ENCODE measurements at places on chromosomes 1 and 21.

- DNase-seq: no peak
Observed at GRCh38 chr1:184524248-184524647, 137.4 kb downstream of the C1orf21 start.

DNA sequence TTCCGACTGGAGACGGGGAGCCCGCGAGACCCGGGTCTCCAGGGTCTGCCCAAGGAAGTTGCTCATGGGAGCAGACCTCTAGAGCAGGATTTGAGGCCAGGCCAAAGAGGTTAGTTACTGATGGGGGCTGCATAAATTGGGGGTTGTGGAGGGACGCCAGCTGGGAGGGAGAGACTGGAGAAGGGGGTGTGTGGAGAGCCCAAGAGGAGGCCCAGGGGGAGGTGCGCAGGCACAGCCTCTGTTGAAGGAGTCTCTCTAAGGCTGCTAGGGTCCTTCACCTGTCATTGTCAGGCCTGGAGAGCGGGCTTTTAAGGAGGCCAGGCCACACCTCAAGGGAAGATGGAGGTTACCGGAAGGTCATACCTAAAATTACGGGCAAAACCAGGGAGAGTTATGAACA, 363 bp downstream of the PLA2G5 start:
- no peak for DNase-seq

DNA sequence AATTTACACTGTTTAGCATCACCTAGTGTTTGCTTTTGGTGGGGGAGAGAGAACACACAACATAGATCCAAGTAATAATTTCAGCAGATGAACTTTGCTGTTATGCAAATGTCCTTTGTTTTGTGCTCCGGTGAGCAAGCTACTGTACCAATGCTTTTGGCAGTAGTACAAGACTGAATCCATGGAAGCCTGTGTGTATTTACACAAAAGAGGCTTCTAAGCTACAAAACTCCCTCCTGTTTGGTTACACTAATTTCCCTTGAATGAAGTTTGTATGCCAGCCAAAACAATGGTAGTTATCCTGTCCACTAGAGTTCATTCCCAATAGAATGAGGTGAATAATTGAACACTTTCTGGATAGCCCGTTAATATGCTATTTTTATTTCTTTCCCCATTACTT, 320.5 kb downstream of the KCTD3 start:
- no peak for DNase-seq

DNA sequence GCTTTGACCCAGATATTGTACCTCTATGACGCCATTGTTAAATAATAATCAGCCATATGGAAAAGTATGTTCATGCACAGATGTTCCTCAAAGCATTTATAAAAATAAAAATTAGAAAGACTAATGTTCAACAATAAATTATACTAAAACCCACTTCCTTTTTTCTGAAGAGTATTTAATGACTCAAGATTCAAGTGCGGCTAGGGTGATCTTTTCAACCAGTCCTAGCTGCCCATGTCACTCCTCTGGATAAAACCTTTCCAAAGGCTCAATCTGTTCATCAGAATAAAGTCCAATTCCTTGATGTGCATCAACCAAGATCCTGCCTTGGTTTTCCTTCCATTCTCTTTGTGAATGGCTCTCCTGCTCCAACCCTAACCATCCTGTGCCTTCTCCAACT, 292.0 kb downstream of the VAV3 start:
- no peak for DNase-seq

- no peak for DNase-seq
Observed at GRCh38 chr21:34926803-34927467, 122.2 kb downstream of the RUNX1 start.

GRCh38 chr1:226223157-226223785, at the start of gene MIXL1:
MIXL1 (plus strand) TSS chr1:226223664; CDS start chr1:226223682, 18 bp downstream.
- no peak for DNase-seq

DNA sequence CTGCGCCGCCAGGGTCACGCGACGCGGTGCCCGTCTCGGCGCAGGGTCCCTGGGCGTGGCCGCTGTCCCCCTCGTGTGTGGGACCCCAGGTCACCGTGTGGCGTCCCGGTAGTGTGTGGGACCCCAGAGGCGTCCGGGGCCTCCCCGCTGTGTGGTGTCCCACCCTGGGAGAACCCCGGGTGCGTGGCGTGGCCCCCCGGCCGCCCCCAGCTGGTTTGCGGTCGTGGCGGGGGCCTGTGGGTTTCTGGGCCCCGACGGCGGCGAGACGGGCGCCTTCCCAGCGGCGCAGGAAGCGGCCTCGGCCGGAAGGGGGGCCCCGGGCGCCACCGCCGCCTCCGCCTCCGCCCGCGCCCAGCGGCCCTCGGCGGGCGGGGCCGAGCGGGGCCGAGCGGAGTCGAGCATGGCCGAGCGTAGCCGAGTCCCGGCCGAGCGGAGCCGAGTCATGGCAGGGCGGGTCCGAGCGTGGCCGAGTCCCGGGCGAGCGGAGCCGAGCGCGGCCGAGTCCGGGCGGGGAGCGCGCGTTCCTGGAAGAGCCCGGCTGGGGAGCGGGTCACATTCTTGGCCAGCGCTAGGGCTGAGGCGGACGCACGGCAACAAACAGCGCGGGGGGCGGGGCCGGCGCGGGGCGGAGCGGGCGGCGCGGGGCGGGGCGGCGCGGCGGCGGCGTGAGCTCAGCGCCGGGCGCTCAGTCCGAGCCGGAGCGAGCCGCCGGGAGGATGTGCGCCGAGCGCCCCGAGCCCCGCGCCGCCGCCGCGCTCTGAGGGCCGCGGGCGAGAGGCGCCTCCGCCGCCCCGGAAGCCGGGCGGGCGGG, 568 bp upstream of the SKI start:
- peak; percentile 93 for DNase-seq

DNA sequence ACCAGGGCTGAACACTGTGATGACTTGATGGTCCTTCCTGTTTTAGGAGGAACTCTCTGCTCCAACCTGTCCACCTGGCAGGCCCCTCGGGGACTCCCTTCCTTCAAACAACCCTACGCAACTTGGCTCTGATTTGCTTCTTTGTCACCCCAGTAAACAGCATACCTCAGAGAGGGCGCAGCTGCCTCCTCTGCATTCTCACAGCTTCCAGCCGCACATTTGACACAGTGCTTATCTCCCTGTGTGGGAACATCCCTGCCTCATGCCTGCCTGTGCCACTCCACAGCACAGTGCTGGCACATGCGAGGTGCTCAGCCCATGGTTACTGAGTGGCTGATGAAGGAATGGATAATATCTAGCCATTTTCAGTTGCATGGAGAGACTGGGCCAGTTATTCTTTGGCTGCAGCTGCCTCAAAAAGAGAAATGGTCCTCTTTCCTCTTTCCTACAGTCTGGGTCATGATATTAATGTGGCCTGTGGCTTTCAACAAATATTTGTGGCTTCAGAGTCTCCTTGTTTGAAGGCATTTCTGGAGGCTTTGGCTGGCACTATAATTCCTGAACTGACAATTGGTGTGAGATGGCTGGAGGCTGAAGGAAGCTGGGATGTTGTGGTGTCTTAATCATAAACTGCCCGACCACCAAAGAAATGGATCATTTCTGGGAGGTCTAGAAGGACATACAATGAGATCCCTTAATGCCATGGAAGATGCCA, 77.9 kb downstream of the TENT5C start:
- no peak for DNase-seq

GRCh38 chr1:202848191-202848542, 37.4 kb downstream of the PCAT6 start:
- DNase-seq: no peak

DNA sequence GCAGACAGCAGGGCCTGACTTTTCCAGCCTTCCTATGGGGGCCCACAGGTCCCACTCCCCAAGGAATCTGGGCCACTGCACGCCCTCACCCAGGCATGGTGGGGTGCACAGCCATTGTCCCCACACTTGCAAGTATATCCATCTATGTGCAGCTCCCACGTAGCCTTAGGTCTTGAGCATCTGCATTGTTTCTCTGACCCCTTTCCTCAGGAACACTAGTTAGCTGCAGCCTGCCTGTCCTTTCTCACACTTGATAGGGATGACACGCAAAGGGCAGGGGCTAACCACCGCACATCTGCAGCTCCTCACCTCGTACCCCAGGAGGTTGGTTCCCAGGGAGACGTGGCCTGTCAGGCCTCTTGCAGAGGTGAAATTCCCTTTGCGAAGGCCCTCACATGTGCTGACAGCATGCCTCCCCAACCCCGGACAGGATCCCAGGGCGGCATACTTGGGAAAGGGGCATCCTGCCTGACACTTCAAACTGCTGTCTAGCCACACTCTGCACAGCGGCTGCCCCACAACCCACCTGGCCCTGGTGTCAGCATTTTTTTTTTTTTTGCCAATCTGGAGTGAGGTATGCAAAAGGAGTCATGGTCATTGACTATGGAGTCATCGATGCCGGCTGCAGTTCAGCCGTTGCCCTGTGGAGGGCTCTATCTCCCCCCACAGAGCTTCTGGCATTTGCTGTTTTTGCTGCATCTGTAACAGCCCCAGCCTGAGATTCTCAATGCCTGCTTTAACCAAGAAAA, 5.0 kb downstream of the JMJD4 start:
- no peak for DNase-seq

GRCh38 chr1:239719642-239720258, 333.4 kb downstream of the CHRM3 start:
- no peak for DNase-seq

- DNase-seq: peak; percentile 43
Observed at GRCh38 chr1:93080179-93080823, 1.2 kb downstream of the MTF2 start.

- DNase-seq: no peak
Observed at GRCh38 chr1:167766538-167766937, 44.8 kb downstream of the MPZL1 start.

DNA sequence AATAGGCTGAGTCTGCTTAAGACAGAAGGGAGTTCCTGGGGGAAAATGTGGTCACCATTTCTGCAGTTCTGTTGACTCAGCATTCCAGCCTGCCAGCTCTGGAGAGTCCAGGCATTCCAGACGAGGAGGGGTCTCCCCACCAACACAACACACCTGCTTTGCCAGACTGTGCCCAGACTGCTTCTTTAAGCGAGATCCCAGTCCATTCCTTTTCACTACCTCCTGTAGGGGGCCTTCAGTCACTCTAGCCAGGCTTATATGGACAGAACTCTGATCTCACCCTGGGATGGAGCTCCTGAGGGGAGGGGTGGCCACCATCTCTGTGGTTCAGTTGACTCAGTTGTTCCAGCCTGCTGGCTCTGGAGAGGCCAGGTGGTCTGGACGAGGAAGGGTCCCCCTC, 48.5 kb downstream of the UBE2U start:
- DNase-seq: no peak

GRCh38 chr1:48246727-48247126, 24.2 kb downstream of the SLC5A9 start:
- no peak for DNase-seq

- DNase-seq: no peak
Observed at GRCh38 chr1:14599800-14600199, 1.3 kb downstream of the KAZN start.

DNA sequence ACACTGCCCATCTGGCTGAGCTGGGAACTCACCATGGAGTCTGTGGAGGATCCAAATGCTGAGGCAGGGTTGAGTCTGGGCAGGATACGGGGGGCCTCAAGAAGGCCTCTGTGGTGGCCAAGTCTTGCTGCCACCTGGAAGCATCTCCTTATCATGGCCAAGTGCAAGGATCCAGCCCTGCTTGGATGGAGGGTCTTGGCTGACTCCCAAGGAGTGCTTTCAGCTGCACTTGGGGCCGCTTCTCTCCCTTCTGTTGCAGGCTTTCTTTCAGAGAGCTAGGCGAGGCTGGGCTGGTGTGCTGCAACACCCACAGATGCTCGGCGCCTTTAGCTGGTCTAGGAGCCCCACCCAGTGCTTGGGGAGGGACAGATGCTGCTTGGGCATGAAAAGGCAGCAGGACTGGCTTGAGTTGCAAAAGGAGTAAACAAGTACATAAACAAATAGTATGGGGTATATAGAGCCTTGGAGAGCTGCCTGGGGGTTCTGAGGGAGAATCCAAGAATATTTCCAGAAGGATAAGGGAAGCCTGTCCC, at the start of gene THEM5:
THEM5 (minus strand) TSS at position 302 of the 533 bp plus-strand sequence; CDS start at position 155, 147 bp downstream.
- no peak for DNase-seq

GRCh38 chr1:95431235-95431634, 197.2 kb downstream of the RWDD3 start:
- DNase-seq: no peak

DNA sequence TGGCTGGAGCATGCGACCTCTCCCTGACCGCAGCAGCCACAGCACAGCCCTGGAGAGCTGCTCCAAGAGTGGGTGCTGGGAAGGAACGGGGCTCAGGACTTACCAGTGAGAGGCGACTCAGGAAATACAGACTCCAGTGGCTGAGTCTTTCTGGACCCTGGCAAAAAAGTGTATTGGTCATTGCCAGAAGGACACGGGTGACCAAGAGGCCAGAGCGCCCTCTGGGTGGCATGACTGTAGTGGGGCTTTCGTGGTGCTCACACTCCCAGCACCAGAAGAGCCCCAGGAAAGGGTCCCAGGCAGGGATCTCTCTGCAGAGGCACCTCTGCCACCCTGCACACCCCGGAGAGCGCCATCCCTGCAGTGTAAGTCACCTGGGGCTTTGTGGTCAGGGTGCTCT, 8.9 kb upstream of the PRDM16 start:
- no peak for DNase-seq

- no peak for DNase-seq
Observed at GRCh38 chr1:223785808-223786207, 59.9 kb downstream of the TP53BP2 start.

DNA sequence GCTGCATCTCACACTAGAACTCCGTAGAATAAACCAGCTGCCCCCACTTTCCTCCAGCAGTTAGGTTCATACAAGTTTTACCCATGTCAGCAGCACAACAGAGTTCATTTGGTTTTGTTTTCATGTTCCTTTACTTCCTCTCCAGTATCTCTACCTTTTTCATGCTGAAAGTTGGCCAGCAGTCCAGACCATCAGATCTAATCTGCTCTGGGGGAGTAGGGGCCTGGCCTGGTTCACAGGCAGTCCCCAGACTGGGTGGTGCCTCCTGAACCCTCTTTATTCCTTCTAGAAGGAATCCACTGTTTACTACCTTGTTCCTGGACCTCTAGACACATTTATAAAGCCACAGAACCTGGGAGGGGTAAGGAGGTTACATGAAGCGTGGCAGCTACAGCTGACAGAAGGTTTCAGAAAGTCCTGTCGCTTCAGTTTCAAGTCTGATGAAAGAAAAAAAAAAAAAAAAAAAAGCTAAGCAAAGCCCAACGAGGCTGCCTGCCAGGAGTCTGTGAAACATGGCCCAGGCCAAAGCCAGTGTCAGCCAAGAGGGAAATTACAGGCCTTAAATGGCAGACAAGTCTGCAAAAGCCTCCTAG, 184.6 kb upstream of the JUN start:
- no peak for DNase-seq

GRCh38 chr1:87284456-87285240, 44.0 kb upstream of the LMO4 start:
- DNase-seq: no peak

DNA sequence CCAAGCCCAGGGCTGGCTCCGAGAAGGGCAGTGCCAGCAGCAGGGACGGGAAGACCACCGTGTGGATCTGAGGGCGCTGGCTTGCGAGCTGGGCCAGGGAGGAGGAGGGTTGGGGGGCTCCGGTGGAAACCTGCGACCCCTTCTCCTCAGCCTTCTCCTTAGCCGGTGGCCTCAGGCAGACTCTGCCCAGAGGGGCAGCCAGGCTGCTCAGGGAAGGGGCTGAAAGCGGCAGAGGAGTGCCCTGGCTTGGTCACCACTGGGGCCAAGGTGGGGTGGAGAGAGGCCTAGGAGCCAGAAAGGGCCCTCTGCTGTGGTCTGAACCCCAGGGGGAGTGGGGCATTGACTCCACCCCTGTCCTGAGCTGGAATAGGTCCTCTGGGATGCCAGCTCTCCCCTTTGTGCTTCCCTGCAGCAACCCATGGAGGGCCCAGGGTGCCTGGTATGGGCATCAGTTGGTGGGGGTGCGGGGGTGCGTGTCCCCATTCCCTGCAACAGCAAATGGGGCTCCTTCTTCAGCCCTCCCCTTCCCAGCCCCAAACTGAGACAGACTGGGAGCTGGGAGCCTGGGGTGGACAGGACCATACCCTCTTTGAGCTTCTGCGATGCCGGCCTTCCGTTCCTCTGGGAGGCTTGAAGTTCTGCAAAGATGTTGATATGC, 6.5 kb upstream of the IBA57 start:
- DNase-seq: no peak
